Sciatic nerve (tissue), 2 donors: ENCODE measurements at places on chromosomes 5 and 9.

GRCh38 chr5:116652903-116653302, 78.3 kb upstream of the SEMA6A start:
- DNase-seq = no peak

GRCh38 chr5:127153031-127153430, 79.7 kb upstream of the C5orf63 start:
- no peak for DNase-seq

- DNase-seq = no peak
Observed at GRCh38 chr5:139223481-139223880, 25.3 kb upstream of the SIL1 start.

DNA sequence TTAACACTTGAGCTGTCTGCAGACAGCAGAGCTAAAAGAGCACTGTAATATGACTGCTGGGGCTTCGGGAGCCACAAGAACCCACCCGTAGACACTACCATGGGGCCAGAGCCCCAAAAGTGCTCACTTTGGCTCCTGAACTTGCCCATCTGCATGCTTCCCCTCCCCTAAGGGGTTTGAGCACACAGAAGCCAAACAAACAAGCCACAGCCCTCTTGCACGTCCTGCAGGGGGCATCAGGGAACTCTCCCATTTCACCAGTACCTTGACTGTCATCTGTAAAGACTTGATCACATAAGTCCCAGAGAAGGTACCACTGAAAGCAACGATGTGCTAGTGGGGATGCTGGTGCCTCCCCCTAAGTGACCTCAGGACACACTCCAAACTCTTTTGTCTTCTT, 681.8 kb downstream of the SEMA5A start:
- no peak for DNase-seq

DNA sequence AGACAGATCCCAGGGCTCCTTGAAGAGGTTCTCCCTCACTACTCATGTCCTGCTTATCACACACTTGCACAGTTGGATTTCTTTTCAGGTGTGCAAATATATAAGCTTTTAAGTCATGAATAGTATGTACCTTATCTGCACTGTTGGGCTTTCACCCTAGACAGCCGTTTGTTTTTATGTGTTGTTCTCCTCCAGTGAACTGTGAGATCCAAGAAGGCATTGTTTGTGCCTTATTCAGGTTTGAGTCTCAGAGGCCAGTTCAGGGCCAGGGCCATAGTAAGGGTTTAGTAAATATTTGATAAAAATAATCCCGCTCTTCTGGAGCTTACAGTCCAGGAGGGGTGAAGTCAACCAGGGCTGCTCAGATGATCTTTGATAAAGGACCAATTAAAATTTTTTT, 480.0 kb downstream of the TMEM38B start:
- no peak for DNase-seq

DNA sequence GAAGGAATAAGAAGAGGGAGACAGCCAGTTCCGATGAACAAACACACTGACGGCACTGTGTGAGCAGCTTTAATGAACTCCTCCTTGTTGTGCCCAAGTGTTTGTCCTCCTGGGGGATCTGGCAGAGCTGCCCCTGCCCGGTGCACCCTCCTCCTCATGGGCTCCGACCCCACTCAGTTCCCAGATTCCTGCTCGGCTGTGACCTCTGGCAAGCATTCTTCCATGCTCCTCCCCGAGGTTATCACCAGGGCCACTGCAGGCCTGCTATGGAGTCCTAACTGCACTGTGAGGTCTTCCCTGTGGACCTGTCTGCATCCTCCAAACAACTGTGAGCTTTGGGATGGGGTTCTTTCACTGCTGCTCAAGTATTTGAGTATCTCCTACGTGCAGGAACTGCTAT, 142.2 kb downstream of the DCP2 start:
- DNase-seq = no peak

- DNase-seq = no peak
Observed at GRCh38 chr9:33950371-33950770, 98.3 kb downstream of the UBAP2 start.

GRCh38 chr5:158142156-158142555, 283.2 kb upstream of the CLINT1 start:
- no peak for DNase-seq

- no peak for DNase-seq
Observed at GRCh38 chr9:115690786-115691496, 462.6 kb upstream of the PAPPA start.
